Vagina (tissue), 2 donors: ENCODE measurements at places on chromosomes 13 and 19.

- no peak for DNase-seq
Measured at GRCh38 chr19:939439-939838, 13.6 kb downstream of the ARID3A start.

DNA sequence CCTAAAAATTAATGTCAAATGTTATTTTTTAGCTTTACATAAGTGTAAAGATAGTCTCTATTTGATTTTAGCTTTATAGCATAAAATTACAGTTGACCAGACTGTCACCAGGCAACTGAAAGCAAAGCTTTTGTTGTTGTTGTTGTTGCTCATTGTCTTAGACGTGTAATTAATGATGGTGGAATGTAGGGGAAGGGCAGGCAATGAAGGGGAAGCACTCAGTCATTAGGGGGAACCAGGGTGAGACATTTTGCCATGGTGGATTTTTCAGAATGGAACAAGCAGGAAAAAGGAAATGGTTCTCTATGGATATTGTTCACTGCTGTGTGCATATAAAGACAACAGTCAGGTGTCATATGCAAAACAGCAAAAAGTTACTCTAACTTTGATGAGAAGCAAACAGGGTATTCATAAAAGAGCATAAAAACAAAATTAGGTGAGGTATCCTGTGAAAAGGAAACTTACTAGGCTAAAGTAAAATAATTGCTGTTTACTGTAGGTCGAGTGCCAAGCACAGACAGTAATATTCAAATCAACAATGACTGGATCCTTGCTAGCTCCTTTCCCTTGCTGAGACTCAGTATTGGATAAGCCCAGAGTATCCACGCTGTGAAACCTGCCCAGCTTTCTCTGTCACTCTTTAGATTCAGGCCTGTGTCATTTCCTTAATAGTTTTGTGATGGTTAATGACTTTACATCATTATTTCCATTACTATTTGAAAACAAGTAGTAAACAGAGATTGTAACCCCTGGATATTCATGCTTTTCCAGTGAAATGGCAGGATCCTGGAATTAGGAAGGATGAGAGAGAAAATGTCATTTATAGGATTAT lies 110.5 kb downstream of the LRCH1 start:
- DNase-seq, result no peak

GRCh38 chr19:30570194-30570593 lies 198.0 kb downstream of the ZNF536 start:
- no peak for DNase-seq

DNA sequence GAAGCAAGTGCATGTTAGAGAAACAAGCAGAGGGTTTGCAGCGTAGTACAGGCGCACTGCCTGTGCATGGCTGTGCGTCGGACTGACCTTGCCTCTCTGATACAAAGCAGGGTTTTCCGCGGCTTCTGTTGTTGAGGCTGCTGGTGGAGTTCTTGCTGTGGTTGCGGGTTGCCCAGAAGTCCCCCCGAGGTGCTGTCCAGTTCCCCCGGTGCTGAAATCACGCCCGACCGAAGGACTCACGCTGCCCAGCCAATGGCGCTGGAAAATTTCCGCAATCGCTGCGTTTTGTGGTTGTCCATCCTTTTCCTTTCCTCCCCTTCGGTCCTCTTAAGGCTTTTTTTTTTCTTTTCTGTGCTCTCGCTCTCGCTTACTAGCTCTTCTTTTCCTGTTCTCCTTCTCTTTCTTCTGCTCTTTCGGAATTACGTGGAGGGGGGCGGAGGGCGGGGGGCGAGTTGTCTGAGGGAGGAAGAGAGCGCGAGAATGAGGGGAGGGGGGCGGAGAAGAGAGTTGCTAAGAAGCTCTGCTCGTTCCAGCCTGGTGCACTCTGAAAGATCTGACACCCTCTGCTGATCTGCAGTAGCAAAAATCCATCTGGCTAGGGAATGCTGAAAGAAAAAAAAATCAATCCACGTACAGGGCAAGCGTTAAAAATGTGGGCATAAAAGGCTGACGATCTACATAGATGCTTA lies at the start of gene SLITRK1:
SLITRK1 (minus strand) TSS at position 558 of the 689 bp plus-strand sequence. CDS start 967 bp downstream, outside the sequence.
- DNase-seq, result no peak

DNA sequence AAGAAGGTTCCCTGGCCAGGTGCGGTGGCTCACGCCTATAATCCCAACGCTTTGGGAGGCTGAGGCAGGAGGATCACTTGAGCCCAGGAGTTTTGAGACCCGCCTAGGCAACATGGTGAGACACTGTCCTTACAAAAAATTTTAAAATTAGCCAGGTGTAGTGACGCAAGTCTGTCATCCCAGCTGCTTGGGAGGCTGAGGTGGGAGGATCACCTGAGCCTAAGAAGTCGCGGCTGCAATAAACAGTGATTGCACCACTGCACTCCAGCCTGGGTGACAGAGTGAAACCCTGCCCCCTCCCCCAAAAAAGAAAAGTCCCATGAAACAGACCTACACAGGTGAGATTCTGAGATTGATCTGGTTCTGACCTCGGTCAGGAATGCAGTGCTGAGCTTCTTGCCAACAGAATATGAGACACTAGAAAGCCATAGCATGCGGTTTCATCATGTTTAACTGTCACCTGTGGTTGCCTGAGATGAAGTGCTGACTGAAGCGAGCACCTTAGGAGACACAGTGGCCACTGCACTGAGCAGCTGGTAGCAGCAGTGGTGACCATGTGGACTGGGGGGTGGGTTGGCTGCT lies 2.0 kb upstream of the A1BG start:
- no peak for DNase-seq

- no peak for DNase-seq
Measured at GRCh38 chr13:90857921-90858320, 489.6 kb upstream of the MIR17HG start.

DNA sequence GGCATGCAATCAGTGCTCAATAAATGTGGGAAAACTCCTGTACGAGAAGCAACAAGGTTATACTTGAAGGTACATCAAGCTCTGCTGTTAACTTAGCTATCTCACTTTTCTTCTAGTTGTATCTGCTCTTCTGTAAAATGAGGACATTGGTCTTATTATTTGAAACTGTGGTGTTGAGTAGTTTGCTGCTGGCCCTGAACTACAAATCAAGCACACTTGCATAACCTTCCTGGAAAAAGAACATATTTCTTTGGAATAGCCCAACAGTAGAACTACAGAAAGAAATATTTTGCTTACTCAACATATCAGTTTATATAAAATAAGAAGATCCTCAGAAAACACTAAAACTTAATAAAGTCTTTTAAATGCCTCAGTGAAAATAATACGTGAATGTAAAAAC lies 203.0 kb downstream of the KCTD12 start:
- no peak for DNase-seq

DNA sequence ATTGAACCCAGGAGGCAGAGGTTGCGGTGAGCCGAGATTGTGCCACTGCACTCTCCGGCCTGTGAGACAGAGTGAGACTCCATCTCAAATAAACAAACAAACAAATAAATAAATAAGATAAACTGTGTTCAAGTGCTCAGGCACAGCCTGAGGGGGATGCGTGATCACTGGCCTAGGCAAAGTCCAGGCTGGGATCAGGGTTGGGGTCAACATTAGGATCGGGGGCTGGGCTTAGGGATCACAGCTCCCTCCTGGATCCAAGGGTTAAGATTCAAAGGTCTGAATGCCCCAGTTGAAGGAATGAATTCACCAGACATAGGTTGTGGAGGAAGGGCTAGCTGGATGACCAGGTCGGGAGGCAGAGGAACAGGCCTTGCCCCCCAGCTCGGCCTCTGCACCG lies 1.9 kb upstream of the EXOC3L2 start:
- no peak for DNase-seq

GRCh38 chr13:70310396-70311119 lies 202.3 kb upstream of the KLHL1 start:
- no peak for DNase-seq

- no peak for DNase-seq
Measured at GRCh38 chr19:35321291-35321690, 7.7 kb upstream of the CD22 start.

DNA sequence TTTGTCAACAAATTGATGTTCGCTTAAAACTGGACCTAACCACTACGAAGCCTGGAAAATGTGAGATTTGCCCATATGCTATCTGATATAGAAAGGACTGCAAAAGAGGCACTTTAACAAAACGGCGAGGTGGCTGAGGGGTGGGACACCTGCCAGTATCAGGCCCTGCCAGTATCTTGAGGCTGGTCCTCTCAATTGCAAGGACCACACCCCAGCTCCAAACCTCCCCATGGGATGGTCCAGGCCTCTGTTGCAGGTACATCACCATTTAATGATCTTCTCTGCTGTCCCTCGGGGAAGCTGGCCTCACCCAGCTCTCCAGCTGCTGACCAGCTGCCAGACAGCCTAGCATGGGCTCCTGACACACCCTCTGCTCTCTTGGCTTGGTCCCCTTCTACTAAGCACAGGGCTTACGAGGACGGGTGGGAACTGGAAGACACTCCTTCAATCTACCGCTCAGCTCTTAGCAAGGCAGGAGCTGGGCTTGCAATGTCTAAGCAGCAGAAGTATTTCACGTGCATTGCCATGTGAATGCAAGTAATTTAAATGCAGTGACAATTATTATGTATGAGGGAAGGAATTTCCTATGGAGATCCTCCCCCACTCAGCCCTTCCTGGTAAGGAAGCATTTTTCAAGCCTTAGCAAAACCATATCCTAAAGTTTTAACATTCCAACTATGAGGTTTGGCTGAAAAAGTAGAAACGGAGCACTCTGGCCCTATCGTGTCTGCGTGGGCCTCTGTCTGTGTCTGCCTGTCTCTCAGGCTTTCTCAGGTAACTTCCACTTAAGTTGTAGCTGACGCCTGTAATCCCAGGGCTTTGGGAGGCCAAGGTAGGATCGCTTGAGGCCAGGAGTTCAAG lies 63.9 kb downstream of the LATS2 start:
- no peak for DNase-seq

GRCh38 chr19:45250832-45251451 lies at the start of gene MARK4:
TSS of gene MARK4 (plus strand) at chr19:45251271. CDS start at chr19:45251589, 318 bp downstream.
- no peak for DNase-seq

DNA sequence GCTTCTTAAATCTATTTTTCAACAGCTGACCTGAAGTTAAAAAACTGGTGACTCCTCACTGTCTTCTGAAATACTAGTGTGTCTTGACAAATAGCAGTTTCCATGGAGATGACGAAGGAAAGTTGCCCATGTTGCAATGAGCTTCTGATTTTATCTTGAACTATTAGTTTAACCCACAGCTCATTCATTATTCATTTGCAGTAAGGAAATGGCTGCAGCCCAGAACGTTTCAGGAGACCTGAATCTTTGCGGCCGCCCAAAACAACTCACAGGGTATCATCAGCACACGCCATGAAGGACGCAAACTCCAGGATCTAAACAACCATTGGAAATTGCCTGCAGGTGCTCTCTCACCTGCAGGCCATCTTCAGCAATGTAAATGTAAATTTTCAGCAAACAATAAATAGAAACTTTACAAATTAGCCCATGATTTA lies 142.5 kb downstream of the DCLK1 start:
- no peak for DNase-seq

DNA sequence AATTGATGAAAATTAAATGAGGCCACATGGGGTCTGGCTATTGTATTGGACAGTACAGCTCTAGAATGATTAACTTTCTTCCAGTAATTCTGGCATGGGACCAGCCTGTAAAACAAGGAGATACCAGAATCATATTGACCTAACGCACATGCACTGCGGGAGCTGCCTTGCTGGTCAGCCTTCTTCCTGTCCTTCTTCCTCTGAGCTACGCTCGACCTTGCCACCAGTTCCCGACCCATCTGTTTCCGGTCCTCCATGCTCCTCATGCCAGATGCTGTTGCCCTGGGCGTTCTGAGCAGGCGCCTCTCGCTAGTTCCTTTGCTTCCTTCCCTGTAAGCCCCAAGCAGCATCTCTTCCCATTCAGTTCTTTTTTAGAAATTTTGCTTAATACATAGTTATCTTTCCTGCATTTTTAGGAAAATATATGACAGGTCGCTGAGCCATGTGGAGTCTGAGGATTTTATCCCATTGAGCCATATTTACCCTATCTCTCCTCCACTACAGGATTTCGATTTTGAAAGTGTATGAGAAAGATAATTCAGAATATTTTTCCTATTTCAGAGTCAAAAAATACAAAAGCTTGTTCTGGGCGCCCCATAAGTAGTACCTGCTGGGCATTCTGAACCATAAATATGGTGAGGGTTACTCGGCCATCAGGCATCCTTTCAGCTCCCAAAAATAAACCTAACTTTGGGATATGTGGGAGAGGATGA lies 38.6 kb downstream of the TNFRSF19 start:
- DNase-seq, result no peak

GRCh38 chr13:23547000-23547590 lies 23.1 kb upstream of the TNFRSF19 start:
- DNase-seq, result no peak

DNA sequence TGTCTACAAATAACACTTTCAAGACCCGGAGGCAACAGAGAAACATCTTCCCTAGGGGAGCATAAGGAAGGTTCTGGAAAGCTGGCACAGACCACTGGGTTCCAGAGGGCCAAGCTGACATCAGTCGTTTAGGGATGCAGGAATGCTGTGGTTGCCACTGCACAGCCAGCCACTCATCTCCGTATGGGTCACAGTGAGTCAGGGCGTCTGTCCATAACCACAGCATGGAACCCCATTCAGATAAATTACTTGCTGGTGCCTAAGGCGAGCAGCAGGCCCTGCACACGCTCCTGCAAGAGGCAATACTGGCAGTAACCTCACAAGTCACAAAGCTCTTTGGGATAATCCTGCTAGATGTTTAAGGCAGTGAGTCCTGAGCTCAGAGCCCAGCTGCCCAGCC lies 140.9 kb upstream of the UBL3 start:
- DNase-seq, result no peak

DNA sequence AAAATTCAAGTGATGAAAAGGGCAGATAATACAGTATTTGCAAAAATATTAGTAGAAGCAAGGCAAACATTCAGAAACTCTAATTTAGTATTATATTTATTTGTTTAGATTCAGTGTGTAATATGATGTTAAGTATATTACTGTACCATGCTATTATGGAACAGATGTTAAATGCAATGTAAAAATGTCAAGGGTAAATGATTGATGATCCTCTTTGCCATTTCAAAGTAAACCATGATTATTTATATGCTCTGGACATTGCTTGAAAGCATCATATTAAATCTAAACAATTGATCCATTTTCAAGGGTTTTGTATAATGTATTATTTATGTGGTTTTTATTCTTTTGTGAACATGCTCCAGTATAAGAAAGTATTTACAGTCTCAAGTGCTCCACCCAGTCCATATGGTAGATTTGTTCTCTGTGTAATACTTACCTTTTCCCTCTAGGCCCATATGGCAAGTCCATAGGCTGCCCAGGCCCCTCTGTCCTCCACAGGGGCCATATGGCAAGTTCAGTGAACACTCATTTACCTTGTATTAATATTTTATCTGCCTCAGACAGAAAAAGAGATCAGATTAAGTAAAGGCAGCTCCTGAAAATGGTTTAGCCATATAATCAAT lies 353.5 kb downstream of the DACH1 start:
- DNase-seq, result no peak

DNA sequence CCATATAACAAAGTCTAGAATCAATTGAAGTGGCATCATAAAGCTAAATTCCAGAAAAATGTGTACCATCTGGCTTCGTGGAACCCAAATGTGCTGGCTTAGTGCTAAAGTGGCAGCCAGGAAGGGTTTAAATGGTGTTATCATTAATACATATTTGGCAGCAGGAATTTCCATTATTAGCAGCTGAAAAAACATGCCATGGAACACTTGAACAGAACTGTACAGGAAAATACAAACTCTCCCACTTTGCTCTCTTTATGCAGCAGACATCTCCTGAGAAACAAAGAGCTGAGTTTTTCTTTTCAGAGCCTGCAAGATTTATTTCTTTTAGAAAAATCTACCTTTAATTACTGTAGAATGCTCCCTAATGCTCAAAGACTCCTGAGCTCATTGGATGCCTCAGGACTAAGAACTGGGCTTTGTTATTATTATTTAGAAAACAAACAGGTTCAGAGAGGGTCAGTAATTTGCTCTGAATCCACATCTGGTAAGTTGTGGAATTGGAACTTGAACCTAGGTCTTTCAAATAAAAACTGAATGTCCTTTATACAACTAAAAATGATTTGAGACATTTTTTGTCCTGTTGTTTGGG lies 179.0 kb downstream of the LACC1 start:
- no peak for DNase-seq
